ENCODE measurements at places on chromosomes 13 and 19.

DNA sequence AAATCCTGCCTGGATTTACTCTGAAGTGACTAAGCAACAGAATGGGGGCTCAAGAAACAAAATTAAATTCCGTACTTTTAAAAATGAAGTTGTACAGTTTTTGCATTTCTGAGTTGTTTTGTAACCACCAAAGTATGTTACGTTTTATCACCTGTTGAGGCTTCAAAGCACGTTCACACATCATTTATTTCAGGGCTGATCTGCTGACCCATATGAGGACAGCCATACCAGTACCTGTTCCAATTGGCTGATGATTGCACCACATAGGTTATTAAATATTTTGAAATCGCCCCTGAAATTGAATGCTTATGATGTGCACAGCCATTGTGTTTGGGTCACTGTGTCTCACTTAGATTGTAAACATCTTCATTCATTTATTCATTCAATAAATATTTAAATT, 72.0 kb upstream of the FLT1 start:
- no peak for DNase-seq

- no peak for DNase-seq
Observed at GRCh38 chr13:48858122-48858902, 117.4 kb upstream of the FNDC3A start.

DNA sequence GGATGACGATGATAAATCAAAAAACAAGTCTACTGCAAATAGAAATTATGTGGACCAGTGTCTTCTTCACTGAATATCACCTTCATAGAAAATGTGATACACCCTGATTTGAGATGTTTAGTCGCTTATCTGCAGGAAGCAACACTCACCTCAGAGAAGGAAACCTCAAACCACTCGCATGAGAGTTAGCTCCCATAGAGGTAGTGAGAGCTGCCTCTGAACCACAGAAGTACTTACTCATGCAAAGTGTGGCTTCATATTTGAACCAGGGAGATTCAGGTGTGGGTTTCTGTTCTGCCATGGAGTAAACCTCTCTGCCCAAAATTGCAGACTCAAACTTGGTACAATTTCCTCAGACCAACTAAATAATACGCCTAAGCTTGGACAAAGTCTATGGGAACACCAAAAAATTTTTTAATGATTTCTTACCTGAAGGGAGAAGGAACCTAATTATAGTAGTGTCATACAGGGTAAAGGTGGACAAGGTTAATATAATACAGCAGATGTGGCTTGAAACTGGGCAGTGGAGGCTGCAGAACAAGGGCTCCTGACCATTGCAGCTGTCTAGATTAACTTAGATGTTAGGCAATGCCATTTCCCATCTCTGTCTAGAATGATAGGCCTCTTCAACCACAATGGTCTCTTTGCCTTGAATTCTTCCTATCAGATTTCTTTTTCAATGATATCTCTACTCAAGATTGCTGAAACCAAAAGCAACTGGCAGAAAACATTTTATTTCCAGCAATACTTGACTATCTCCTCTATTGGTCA, 29.6 kb upstream of the RCBTB2 start:
- DNase-seq, result no peak

DNA sequence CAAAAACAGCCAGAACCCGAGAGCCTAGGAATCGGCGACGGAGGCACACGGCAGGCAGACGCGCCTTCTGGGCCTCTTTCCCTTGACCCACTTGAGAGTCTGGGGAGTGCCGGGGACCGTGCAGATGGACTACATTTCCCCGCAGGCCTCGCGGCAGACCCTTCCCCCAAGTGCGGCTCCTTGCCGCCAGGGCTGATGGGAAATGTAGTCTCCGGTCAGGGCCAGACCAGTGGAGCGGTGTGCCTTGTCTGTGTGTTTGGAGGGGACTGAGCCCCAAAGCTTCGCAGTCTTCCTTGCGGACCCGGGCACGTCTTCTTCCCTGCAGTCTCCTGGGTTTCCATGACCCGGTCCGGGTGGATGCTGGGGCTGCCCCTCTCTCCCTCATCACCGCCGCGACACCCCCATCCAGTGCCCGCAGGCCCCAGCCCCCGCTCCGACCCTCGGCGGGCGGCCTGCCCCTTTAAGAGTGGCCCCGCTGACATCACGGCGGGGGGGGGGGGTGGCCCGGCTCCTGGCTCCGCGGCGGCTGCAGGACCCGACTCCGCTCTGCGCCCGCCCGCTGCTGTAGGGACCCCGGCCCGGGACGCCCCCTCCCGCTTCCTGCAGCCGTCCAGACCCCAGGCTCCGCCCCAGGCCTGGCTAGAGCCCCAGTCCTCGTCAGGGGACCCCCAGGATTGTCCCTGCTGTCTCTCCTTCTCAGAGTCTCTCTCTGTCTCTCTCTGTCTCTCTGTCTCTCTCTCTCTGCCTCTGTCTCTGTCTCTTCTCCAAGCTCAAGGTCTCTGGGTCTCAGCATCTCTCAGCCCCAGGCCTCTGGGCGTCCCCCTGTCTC, 758 bp upstream of the CACNG7 start:
- no peak for DNase-seq

- DNase-seq, result no peak
Observed at GRCh38 chr19:9431475-9431874, 3.9 kb downstream of the ZNF266 start.

GRCh38 chr13:93409816-93410215, 183.2 kb downstream of the GPC6 start:
- peak; percentile 26 for DNase-seq

GRCh38 chr13:111904166-111904565, 162.8 kb upstream of the SOX1 start:
- DNase-seq, result no peak

DNA sequence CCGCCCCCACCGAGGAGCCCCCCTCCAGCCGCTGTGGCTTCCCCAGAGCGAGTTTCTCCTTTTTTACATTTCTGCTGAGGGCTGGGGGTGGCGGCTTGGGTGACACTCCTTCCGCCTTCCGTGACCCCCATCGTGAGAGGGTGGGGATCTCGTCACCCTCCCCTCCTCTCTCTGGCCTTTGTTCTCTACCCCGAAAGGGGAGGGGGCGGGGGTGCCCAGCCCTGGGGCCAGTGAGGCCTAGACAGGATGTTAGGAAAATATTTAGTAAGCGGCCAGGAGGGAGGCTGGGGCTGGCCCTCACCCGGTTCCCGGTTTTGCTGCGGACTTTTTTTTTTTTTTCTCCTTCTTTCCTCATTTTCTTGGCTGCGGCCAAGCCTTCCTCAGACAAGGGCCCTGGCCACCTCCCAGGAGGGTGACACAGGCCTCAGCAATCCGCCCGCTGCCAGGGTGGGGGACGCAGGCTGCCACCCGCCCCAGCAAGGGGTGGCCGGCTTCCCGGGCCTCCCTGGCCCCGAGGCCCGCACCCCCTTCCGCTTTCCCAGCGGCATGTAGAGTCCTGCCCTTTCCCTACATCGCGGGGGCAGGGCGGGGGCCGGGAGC, 3.9 kb downstream of the MIDN start:
- no peak for DNase-seq

GRCh38 chr13:41973247-41973741, 12.4 kb upstream of the VWA8 start:
- DNase-seq, result no peak

DNA sequence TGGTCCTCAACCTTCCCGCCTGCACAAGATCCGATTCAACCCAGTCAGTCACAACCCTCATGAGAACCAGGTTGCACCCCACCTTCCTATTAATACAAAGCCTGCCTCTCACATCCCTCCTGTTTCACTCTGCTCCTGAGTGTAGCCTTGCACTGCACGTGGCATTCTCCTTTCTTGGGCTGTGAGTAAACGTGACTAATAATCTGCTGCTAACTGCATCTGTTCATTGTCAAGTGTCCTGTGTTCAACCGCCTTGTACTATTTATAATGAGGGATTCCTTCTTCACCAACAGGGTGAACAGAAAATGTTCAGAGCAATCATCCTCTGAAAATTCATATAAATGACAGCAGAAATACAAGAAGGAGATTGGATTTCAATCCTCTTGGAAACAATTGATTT, 1608.2 kb downstream of the SLITRK5 start:
- peak; percentile 60 for DNase-seq

- DNase-seq, result no peak
Observed at GRCh38 chr19:16134510-16134909, 9.0 kb upstream of the HSH2D start.

GRCh38 chr13:94112227-94112626, 367.3 kb downstream of the DCT start:
- DNase-seq, result peak; percentile 32

GRCh38 chr13:66128692-66129269, 1101.4 kb downstream of the PCDH9 start:
- DNase-seq, result no peak

DNA sequence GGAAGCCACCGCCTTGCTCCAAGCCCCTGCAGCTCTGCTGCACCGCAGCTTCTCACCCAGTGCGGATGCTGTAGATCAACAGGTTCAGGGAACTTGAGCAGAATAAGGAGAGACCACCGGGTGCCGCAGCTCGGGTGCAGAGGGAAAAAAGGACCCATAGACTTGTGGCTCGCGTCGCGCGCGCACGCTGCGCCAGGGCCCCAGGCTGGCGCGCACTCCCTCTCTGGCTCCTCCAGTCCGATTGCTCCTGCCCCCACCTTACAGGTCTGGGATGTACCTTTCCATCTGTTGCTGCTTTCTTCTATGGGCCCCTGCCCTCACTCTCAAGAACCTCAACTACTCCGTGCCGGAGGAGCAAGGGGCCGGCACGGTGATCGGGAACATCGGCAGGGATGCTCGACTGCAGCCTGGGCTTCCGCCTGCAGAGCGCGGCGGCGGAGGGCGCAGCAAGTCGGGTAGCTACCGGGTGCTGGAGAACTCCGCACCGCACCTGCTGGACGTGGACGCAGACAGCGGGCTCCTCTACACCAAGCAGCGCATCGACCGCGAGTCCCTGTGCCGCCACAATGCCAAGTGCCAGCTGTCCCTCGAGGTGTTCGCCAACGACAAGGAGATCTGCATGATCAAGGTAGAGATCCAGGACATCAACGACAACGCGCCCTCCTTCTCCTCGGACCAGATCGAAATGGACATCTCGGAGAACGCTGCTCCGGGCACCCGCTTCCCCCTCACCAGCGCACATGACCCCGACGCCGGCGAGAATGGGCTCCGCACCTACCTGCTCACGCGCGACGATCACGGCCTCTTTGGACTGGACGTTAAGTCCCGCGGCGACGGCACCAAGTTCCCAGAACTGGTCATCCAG, 964 bp downstream of the PCDH17 start:
- peak; percentile 46 for DNase-seq

- no peak for DNase-seq
Observed at GRCh38 chr13:61391426-61391825, 24.2 kb downstream of the PCDH20 start.

- no peak for DNase-seq
Observed at GRCh38 chr19:17721821-17722220, 2.5 kb downstream of the MAP1S start.

DNA sequence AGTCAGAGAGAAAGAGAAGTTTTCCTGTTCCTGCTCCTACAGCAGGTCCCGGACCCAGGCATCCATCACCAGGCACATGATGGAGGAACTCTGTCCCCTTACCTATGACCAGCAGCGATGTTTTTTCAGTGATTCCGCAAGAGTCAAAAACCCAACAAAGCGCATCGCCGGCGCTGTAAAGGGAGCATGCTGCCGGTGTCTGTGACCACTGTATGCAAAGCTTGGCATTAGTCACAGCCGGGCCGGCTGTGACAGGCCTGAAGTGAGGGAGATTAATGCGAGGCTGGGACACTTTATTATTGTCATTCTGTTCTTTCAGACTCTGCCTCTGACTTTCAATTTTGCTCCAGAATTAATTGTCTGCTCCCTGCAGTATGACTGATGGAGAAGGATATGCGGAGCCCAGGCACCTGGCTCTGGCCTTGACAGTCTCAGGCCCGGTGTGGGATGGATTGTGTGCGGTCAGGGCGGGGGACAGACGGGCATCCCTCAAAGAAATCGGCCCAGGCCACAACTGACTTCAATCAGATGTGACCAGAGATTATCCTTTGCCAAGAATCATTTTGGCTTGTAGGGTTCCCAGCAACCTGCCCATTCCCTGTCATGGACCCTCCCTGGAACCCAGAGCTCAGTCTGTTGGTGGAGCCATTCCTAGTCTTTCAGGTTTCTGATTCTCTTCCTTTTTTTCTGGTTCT, 462.0 kb upstream of the ZNF507 start:
- DNase-seq, result no peak

GRCh38 chr13:39099231-39099630, 61.0 kb downstream of the NHLRC3 start:
- no peak for DNase-seq
